ENCODE measurements at places on chromosomes 3 and 15.

DNA sequence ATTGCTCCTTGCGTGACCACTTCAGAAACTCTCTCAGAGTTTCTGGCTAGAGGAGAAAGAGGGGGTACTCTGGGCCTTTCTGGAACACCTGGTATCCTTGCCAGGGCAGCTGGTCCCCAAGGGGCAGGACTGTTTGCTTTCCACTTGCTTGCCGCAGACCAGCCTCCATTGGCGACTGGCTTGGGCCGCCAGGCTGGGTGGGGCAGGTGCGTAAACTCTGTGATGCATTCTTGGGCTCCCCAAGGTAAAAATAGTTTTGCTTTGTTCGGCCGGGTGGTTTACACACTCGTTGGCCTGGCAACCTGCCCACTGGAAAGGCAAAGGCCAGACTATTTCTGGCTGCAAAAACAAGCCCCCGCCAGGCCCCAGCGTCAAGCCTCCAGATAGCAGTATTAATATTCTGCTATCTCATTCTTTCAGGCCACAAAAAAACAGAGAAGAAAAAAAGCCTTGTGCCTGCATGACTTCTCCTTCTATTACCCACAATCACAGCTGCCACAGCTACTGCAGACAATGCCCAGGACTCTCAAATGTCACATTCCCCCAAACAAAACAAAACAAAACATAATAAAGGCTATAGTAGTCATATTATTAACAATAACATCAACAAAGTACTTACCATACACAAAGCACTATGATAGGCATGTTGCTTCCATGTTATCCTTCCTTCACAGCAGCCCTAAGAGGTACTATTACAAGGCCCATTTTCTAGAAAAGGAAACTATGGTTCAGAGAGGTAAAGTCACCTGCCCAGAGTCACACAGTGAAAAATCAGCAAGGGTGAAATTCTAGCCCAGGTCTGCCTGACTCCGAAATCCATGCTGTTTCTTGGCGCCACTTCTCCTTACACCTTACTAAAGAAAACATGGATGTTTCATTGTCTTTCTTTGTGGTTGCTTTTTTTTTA lies 14.0 kb upstream of the SSUH2 start:
- DNase-seq: peak; percentile 90

DNA sequence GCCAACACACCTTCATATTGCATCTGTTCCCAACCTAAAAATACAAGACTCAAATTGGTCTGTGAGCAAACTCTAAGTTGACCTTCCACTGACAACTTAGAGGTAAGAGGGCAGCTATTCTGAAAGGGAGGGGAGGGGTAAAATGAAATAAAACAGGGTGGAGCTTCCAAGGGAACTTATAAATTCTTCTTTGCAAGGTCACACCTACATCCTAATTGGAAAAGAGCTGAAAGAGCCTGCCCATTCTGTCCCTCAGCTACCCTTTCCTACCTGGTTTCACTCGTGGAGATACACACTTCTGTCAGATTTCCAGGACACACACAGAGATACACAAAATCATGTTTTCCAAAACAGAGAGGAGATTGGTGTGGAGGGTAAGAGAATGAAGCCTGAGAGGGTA lies 1.0 kb downstream of the ILDR1 start:
- DNase-seq: no peak

- no peak for DNase-seq
Measured at GRCh38 chr3:41808152-41808551, 153.8 kb downstream of the ULK4 start.

GRCh38 chr3:154496978-154497377 lies 67.0 kb upstream of the GPR149 start:
- DNase-seq: no peak

- DNase-seq: no peak
Measured at GRCh38 chr15:78050826-78051225, 26.7 kb downstream of the TBC1D2B start.

- DNase-seq: no peak
Measured at GRCh38 chr3:146026547-146026946, 134.4 kb downstream of the PLOD2 start.

GRCh38 chr3:111106993-111107661 lies 35.5 kb downstream of the NECTIN3 start:
- DNase-seq: no peak

- DNase-seq: no peak
Measured at GRCh38 chr3:100796556-100796955, 87.3 kb downstream of the TFG start.

GRCh38 chr3:30894521-30895251 lies at the start of gene GADL1:
Gene GADL1 (minus strand): TSS chr3:30894661. CDS start chr3:30894614, 47 bp downstream.
- DNase-seq: peak; percentile 54

DNA sequence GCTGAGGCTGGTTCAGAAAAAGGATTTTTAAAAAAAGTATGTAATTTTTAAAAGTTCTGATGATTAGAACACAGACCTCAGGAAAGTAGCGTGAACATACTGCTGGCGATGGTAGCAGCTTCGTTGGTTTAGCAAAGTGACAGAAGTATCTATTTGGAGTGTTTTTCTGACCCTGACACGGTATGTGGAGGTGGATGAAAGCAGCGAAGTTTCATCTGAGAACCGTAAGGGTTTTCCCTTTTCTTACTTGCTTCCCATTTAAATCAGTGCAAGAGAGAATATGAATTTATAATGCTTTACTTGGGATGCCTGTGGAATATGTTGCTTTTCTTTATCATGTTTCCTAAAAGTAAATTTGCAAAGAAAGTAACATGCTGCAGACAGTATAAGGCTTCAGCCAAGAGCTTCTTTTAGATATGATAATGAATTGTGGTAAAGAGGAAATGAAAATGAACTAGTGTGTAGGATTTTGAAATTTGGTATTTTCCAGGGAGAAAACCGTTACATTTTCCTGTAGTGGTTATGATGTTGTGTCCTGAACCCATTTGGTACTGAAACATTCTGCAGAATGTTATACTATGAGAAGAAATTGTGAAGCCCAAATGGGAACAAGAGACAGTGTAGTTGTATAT lies 3.9 kb downstream of the CHST2 start:
- no peak for DNase-seq

DNA sequence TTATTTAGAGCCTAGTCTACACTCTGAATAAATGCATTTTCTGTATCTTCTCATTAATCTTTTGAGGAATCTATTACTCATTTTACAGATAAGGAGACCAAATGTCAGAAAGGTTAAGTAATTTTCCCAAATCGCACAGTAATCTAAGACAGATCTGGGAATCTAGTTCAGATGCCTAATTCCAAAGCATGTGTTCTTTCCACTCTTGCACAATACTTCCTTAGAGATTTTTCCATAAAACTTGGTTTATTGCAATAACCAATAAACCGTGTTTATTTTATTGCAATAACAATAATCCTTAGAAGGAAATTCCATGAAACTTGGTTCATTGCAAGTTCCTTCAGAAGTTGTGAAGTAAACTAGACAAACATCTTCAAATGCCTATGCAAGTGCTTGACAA lies 17.4 kb upstream of the COL8A1 start:
- DNase-seq: no peak

GRCh38 chr3:105829229-105829628 lies 39.6 kb downstream of the CBLB start:
- no peak for DNase-seq

DNA sequence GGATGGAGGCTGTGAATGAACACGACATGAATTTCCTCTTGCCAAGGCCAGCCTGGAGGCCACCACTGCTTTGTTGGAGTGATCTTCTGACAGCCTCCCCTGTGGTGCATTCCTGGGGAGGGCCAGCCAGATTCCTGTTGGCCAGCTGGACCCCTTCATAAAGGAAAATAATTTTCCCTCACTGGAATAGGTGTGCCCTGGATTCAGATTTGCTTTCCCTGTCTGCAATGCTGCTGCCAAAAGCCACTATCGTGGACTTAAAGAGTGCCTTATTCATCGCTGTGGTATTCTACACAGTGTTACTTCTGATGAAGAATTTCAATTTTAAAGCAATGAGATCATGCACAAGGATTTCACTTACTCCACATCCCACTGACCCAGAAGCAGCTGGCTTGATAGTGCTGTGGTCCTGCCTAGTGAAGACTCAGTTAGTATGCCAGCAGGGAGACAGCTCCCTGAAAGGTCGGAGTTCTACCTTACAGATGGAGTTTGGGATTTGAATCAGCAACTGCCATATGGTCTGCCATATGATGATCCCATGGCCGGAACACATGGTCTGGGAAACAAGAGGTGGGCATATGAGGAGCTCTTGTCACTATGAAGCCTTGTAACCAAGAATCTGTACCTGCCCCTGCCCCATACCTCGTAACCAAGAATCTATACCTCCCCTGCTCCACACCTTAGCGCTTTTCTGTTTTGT lies 145.2 kb downstream of the KLF13 start:
- no peak for DNase-seq

- no peak for DNase-seq
Measured at GRCh38 chr15:80580106-80580505, 115.0 kb upstream of the ABHD17C start.

DNA sequence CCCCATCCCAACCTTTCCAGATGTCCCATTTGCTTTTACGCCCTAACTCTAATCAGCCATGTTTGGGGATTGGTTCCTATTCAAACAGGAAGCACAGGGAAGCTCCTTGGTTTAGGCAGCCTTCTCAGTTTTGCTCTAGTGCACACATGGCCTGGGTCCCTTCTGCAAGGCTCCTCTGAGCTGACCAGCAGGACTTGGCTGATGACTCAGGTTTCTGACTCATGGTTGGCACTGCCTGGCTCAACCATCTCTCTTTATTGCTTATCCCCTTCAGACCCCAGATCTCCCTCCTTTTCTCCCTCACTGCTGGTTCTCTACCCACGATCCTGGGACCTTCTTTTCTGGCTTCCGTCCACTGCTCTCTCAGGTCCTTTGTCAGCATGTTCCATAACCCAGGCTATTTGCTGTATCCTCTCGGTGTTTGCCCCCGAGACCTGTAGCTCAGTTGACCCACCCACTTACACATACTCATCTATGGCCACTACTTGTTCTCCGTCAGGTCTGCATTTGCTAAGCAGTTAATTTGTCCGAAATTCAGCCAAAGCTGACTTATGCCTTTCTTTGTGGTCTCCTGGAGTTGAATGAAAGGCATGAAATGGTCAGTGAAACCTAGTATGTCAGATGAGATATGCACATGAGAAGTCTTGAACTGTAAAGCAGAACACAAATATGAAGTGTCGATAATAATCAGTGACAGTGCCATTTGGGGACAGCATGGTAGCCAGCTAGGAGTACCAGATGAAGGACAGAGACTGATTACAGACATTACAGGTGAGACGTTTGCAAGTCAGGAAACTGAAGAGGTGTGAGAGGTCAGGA lies 323.5 kb upstream of the ROPN1 start:
- no peak for DNase-seq

- DNase-seq: no peak
Measured at GRCh38 chr15:80758130-80758745, 20.9 kb upstream of the CEMIP start.

DNA sequence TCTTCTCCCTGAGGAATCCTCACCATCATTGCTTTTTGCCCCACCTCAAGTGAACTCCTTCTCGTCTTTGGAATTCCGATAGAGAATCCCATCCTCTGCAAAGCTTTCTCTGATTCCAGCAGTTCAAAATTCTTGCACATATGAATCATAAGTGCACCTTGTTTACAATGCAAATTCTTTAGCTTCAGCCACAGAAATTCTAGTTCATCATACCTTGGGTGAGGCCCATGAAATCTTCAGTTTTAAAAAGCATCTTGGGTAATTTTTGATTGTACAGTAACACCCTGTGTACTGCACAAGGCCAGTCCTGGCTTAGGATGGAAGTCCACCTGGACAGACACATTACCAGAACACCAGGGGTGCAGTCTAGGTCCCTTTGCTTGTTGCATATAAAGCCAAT lies 30.8 kb downstream of the MDFIC2 start:
- DNase-seq: no peak

GRCh38 chr15:51647128-51647562 lies 24.6 kb upstream of the DMXL2 start:
- peak; percentile 65 for DNase-seq
